Panc1 (cell line): ENCODE measurements at places on chromosomes 3 and 15. TPM values are rescaled to one million over a fixed set of nuclear protein-coding genes. Genes with fewer than 3 reads are reported as not detected.

ACOX2 gene
- total RNA-seq: 3.2 TPM

LRRC31 gene
- total RNA-seq: not detected

CRYGS gene
- total RNA-seq: 2.8 TPM

CADPS gene
- total RNA-seq: not detected

GASK1A gene
- total RNA-seq: not detected

KIF9 gene
- 8.9 TPM for total RNA-seq

AQP9 gene
- total RNA-seq: not detected

ALDH1L1 gene
- total RNA-seq: 0.36 TPM

CDCP1 gene
- 47.8 TPM for total RNA-seq

ST8SIA2 gene
- 0.15 TPM for total RNA-seq

- DNase-seq: no peak
Observed at GRCh38 chr3:88301273-88301995, 151.7 kb downstream of the C3orf38 start.

DNA sequence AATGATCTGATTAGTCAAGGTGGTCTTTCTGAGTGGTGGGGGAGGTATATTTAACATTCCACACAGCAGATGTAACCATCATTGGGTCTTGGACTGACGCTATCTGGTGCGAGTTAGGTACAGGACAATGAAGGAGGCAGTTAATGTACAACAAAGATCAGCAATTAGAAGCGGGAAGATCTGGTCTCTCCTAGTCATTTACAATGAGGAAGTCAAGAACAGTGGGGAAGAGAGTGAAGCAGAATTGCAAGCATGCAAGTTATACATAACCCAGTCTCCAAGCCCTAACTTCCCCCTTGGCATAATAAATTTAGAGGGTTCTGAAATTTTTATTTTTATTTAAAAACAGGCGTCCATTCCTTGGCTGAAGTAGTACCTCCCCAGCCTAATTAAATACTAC is 14.1 kb downstream of the GPD1L start:
- DNase-seq: no peak

DNA sequence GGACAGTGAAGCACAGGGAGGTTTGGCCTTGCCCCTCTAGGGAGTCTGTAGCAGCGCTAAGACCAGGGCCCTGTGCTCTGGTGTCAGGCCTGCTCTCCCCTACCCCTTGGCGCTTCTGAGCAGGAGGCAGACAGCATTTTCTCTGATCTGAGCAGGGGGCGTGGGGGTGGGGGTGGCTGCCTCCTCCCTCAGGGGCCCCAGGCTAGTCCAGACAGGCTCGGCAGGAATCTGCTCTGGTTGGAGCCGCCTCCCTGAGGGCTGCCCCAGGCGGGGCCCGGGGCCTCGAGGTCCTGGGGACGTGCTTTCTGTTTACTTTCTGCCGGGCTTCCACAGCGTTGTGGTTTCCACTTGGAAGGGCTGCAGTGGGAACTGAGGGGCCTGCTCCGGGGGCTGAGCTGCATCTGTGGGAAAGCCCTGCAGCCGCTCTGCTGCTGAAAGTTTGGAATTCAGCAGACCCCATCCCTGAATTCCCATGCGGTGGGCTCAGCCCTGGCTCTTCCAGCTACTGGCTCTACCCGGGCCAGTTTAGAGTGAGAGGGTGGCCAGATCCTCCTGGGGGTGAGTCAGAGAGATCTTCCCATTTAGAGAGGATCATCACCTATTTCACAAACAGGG is 105.4 kb downstream of the LINGO1 start:
- DNase-seq: no peak

GRCh38 chr3:72678380-72678779 is 169.9 kb downstream of the SHQ1 start:
- no peak for DNase-seq

DNA sequence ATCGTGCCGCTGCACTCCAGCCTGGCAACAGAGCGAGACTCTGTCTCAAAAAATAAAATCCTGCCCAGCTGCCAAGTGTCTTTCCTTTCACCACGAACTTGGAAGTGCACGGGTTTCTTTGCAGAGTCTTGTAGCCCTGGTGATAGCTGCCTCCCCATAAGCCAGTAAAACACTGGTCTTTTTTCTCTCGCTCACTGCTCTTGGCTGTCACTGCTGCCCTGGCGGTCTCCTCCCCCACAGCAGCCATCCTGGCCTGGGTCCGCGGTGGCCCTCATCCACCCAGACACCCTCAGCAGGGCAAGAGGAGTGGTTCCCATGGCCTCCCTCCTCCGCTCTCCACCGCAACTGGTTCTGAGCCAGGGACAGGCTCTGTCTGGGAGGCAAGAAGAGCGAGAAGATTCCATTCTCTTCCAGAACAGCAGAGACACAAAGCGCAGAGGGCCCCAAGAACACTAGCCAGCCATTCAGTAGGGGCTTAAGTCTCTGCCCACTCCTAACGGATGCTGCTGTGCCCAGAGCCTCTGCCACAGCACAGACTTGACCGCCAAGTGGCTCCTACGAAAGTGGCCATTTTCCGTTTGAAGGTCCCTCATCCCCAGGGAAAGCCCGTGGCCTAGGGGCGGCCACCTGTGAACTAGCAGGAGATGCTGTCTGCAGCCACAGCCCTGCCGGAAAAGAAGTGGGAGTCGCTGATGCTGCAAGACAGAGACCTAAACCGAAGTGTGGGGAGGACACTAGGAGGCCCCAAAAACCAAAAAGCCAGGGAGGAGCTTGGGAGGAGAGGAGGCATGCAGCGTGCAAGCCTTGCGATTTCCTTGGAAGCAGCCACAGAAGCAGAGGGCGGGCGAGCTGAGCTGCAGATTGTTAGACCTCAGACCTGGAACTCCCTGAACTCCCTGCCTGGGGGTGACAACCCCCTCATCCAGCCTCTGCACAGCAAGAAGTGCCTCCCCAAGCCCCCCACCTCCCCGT is 44.1 kb downstream of the KLHL25 start:
- no peak for DNase-seq

DNA sequence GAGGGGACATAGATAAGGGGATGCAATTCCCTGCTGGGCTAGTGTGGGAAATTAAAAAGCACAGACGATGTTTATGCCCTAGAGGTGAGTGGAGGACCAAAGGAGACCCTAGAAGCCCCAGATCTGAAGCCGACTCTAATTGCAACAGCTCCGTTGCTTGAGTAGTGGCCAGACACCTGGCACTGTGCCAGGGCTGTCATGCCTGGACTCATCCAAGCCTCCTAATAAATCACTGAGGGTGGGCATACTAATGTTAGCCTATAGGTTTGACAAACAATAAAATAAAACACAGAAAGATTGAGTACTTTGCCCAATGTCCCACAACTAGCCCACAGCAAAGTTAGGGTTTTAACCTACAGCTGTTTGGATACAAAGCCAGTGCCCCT is 25.4 kb upstream of the MRPS22 start:
- no peak for DNase-seq

DNA sequence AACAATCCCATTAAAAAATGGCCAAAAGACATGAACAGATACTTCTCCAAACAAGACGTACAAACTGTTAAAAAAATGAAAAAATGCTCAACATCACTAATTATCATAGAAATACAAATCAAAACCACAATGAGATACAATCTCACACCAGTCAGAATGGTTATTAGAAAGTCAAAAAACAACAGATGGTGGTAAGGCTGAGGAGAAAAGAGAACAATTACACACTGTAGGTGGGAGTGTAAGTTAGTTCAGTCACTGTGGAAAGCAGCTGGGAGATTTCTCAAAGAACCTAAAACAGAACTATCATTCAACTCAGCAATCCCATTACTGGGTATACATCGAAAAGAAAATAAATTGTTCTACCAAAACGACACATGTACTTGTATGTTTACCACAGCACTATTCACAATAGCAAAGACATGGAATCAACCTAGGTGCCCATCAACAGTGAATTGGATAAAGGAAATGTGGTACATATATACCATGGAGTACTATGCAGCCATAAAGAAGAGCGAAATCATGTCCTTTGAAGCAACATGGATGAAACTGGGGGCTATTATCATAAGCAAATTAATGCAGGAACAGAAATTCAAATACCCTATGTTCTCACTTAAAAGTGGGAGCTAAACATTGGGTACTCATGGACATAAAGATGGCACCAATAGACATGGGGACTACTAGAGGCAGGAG is 51.5 kb downstream of the MYO1E start:
- no peak for DNase-seq

- DNase-seq: no peak
Observed at GRCh38 chr3:106172780-106173179, 304.0 kb upstream of the CBLB start.

DNA sequence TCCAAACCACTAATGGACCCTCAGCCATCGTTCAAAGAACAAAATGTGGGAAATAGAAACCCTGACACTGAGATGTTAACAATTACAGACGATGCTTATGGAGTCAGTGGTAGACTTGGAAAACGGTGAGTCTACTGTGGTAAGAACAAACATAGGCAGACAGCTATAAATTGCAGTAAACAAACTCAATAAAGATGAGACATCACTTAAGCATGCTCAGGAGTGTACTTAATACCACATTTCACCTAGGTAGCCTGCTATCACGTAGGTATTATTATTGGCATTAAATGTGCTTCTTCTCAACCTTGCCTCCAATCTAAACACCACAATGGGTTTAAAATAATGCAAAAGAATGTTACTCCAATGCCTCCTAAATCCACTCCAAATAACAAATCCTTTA is 2.5 kb downstream of the OSBPL10 start:
- DNase-seq: no peak

GRCh38 chr3:136577791-136578190 is 174.4 kb downstream of the STAG1 start:
- no peak for DNase-seq

- DNase-seq: no peak
Observed at GRCh38 chr3:170780955-170781354, 89.0 kb downstream of the RPL22L1 start.

GRCh38 chr3:99875581-99875928 is 57.9 kb downstream of the CMSS1 start:
- no peak for DNase-seq

DNA sequence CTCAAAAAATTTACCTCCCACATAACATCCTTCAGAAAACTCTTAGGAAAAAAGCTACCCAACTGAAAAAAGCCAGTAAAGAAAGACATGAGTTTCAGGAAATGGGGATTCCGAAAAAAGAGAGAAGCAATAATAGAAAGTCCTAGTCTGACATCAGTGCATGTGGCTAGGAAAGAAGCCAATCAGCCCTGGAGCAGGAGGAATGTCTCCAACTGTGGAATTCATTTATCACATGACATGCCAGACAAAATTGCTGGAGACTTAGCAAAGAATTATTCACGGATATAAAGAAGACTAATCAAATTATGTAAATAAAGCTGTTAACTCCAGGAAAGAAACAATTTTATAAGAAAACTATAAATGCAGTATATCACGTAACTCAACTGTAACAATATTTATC is 258.9 kb upstream of the RARB start:
- no peak for DNase-seq

- no peak for DNase-seq
Observed at GRCh38 chr3:142019794-142020320, 129.5 kb downstream of the TFDP2 start.

GRCh38 chr3:61687663-61688306 is 126.4 kb downstream of the PTPRG start:
- no peak for DNase-seq

DNA sequence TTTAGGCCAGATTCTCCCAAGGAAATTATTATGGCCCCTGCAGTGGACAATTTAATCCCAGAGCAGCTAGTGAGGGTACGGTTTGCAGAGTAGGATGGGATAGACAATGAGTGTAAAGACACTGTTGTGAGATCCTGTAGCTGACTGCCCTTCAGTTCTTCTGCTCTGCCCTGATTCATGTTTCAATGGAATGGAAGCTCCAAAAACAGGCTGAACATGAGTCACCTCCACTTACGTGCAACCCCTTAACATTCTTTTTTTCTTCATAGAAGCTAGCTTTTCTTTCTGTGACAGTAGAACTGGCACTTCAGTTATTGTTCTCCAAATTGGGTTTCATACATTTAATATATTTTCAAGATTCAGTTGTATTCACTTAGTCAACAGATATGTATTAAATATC is 32.1 kb downstream of the CLDN18 start:
- no peak for DNase-seq

DNA sequence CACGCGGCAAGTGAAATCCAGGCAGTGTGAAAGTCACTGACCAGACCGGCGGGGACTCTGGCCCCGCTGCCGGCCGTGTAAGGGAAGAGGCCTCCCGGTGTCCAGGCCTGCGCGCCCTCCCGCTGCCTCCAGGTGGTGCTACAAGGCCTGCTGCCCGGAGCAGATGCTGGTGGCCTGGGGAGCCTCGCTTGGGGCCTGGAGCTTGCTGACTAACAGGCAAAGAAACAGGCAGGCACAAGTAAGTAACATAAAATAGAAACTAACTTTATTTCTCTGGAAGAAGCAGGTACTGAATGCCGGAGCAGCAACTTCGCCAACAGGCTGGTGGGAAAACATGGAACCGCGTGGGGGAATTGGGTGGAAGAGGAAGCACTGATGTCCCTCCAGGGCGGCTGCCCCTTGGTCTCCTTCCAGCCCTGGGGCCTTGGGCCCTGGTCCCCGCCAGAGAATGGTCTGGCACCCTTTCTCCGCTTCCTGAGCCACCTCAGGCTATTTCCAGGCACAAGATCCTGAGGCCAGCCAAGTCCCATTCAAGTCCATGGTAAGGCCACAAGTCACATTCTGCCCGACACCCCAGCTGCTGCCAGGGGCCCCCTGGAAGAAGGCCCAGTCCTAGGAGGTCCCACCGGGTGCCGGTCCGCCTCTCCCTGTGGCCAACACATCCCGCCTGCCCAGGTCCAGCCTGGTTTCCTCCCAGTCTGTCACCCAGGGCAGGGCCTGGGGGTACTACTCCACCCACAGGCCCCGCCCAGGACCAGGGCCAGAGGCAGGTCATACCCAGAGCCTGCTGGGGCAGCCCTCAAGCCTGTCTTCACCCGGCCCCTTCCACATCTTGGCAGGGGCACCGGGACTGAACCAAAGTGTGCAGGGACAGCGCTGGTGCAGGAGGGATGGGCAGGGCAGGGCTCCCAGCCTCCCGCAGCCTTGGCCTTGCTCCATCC is 45.0 kb downstream of the TNK2 start:
- DNase-seq: peak; percentile 38

DNA sequence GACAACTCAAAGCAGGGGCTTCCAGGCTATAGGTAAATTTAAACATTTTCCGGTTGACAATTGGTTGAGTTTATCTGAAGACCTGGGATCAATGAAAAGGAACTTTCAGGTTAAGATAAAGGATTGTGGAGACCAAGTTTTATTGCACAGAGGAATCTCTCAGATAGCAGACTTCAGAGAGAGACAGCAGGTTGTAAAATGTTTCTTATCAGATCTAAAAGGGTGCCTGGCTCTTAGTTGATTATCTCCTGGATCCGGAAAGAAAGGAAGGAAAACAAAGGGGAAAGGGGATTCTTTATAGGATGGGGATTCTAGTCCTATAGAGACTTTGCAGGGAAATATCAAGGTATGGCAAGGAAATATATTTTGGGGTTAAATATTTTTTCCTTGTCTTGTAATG is 951.3 kb upstream of the SEMA6D start:
- no peak for DNase-seq

- DNase-seq: no peak
Observed at GRCh38 chr3:46972396-46972795, 4.1 kb downstream of the CCDC12 start.

GRCh38 chr3:28218917-28219198 is 22.6 kb upstream of the CMC1 start:
- DNase-seq: no peak
